ENCODE measurements at places on chromosomes 11 and 22.

GRCh38 chr11:2521081-2521732 is 76.4 kb downstream of the KCNQ1 start:
- DNase-seq = no peak

GRCh38 chr22:42686756-42687491 is 33.7 kb downstream of the A4GALT start:
- DNase-seq = peak; percentile 33

DNA sequence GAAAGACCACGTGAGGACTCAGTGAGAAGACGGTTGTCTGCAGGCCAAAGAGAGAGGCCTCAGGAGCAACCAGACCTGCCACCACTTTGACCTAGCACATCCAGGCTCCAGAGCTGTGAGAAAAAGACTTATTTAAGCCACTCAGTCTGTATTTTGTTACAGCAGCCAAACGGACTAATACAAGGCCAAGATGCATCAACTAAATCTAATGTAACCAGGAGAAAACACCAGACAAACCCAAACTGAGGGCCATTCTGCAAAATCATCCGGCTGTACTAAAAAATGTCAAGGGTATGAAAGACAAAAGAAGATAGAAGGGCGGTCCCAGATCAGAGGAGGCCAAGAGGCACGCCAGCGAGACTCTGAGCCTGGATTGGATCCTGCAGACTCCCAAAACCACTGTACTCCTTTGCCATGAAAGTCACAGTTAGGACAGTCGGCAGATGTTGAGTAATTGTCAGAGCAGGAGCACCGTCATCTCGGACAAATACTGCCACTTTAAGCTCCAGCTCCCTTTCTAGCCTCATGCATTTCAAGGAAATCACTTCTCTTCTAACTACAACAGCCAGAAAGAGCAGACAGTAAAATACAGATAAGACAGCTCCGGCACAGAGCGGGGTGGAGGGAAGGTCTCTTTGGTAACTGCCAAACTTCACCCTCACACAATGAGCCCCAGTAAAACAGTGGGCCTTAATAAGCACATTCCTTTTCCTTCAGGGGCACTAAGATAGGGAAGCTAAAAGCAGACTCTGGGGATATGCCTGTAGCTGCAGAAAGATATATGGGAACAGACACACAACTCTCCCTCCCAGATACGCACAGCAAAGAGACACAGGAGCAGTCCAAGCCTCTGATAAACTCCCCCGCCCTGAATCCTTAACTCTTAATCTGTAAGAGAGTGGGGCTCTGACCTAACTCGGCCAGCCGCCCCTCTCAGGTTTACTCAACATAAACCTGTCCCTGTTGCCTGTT is 3.5 kb upstream of the ZP1 start:
- no peak for DNase-seq

- peak; percentile 82 for DNase-seq
These were observed 9.4 kb upstream of the SF1 start for GRCh38 chr11:64787526-64788320.

DNA sequence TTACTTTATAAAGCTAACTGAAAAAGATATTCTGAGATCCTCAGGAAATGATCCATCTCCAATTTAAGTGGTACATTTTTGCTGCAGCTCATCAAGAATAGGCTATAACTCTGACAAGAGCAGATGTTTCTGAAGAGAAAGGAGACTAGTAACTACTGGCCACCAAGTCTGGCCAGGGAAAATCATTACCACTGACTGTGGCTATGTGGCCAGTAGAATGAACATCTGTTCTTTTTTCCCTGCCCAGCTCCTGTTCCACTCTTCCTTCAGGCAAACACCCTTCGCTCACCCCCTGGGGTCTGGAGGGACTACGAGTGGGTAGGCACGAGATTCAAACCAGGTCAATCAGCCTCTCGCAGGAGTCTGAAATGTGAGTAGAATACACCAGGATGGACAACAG is 23.9 kb downstream of the TMEM123 start:
- DNase-seq = no peak

DNA sequence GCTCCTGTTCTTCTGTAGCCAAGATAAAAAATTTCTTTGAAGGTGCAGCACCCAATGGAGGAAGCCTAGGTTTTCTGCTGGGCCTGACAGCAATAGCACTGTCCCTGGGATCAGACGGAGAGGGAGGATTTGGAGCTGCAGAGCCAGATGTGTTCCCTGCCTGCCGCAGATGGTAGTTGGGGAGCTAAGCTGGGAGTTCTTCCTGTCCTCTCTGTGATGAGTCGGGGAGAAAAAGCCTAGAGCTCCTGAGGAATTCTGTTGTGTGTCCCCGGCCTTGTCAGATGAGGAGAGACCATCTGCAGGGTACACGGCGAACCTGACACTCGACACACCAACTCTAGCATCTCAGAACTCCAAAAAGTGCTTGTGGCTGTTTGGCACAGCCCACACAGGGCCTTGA is 103.8 kb upstream of the CRYBB3 start:
- no peak for DNase-seq

DNA sequence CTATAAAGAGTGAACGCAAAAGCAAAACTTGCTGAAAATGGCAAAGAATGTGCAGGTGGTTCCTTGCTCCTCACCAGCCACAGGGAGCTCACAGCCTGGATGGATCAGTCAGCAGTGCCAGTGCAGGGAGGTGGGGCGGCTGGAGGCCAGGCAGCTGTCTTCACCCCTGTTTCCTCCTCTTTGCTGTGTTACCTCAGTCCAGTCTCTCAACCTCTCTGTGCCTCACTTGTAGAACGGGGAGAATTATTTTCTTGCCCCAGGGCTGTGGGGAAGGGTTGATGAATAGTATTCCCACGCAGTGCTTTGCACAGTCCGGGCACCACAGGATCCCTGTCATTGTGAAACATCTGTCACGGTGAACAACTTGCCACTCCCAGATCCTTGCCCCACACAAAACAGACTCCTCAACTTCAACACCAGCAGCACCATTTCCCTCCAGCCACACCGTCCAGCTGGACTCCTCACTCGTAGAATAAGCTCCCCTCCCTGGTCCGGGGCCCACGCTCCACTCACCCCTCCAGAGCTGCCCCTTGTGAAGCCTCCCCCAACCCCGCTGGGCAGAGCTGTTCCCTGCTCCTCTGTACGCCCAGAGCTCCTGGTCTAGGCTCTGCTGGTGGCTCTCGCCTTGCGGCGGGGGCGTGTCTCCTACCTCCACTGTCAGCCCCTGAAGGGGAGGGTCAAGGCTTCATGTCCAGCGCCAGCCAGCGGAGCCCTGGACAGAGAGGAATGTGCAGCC is 27.7 kb downstream of the MPPED1 start:
- no peak for DNase-seq

GRCh38 chr11:32602657-32603415 is 19.2 kb downstream of the EIF3M start:
- DNase-seq = no peak

DNA sequence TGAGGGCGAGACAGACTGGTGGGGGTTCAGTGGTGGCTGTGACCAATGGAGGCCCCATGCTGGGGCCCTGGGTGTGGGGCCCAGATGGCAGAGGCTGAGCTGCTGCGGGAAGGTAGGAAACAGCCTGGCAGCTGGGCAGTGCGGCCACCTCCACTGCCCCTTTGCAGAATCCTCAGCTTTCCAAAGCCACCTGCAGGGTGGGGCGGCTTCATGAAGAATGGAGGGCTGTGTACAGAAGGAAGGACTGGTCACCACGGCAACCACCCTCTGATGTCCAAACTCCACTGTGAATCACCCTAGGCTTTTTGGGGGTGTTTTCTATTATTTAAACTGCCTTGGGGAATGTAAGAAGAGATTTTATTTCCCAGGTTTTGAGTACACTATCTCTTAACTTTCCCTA is 166.3 kb upstream of the NAV2 start:
- no peak for DNase-seq

- no peak for DNase-seq
These were observed 485.0 kb upstream of the KIRREL3 start for GRCh38 chr11:127485541-127485940.

GRCh38 chr11:44942029-44942955 is 8.4 kb downstream of the TP53I11 start:
- DNase-seq = no peak

DNA sequence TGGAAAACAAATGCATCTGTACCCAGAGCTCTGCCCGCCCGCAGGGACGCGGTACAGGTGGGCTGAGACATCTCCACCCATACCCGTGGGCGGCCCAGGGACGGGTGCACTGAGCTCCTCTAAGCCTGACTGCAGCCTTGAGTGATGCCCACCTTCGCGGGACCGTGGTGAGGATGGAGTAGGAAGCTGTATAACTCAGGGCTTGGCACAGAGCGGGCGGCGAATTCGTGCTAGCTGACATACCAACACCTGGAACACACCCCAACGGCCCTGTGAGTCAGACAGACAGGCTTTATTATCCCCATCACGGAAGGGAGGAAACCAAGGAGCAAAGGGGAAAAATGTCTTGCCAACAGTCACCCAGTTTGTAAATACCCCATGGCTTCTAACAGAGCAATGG is 61.9 kb downstream of the SMCO4 start:
- no peak for DNase-seq

Data from GM13976 (cell line).